Stimulated activated CD8-positive, alpha-beta memory T cell treated with anti-CD3 and anti-CD28 coated beads, Interleukin-4, amount 100 ng/mL, for 1 hour (primary cell): ENCODE measurements at places on chromosomes 3 and 15.

DNA sequence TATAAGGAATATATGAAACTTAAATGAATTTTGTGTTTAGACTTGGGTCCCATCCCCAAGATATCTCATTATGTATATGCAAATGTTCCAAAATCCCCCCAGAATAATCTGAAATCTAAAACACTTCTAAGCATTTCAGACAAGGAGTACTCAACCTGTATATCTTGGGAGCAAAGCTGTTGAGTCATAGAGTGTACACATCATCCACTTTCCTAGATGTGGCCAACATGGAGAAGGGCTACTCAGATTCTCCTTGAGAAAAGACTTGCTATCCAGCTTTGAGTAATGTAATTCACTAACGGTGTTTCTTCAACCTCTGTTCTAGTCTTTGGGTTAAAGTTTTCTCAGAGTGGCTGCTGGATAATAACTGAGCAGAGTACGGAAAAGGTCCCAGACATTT, 215.5 kb upstream of the POU1F1 start:
- no peak for DNase-seq

GRCh38 chr3:192080336-192080735, 619.4 kb downstream of the PYDC2 start:
- DNase-seq: no peak

DNA sequence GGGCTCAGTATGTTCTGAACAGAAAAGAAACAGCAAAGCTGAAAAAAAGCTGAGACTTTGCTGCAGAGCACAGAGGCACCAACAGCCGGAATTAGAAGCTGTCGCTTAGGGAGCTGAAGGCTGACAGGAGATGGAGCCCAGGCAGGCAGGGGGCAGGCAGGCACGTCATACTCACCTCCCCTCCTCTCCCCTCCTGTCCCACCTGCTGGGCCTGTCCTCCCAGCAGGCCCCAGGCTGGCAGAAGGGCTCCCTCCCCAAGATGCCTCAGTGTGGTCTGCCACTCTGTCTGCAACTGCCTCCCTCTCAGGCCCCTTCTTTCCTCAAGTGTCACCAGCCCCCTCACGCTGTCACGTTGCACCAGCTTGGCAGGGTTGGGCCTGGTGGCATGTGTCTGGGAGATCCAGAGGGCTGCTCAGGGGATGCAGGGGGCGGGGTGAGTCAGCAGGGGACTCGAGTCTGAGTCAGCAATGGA, 3.2 kb upstream of the ANKRD63 start:
- DNase-seq: no peak

GRCh38 chr15:80693682-80694610, 1.2 kb upstream of the ABHD17C start:
- DNase-seq: no peak

GRCh38 chr3:50567386-50568167, at the start of gene C3orf18:
TSS of gene C3orf18 (minus strand) at chr3:50567747. CDS start at chr3:50565699, 2,048 bp downstream.
- DNase-seq: peak; percentile 86

DNA sequence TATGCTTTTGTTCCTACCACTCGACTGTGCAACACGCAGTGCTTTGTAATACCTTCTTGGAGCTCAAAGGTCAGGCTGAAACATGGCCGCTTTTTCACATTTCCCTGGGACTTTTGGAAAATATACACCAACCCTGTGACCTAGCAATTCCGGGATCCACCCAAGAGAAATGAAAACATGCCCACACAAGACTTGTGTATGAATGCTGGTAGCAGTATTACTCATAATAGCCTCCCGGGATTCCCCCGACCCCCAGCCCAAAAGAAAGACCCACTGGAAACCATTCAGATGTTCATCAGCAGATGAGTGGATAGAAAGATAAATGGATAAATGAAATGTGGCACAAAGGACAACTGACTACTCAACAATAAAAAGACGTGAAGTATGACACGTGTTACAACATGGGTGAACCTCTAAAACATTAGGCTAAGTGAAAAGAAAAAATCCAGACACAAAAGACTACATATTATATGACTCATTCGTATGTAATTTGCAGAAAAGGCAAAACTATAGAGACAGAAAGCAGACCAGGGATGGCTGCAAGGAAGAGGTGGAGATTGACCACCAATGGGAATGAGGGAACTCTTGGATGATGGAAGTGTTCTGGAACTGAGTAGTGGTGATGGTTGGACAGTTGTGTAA, 104.1 kb downstream of the PGPEP1L start:
- DNase-seq: no peak

DNA sequence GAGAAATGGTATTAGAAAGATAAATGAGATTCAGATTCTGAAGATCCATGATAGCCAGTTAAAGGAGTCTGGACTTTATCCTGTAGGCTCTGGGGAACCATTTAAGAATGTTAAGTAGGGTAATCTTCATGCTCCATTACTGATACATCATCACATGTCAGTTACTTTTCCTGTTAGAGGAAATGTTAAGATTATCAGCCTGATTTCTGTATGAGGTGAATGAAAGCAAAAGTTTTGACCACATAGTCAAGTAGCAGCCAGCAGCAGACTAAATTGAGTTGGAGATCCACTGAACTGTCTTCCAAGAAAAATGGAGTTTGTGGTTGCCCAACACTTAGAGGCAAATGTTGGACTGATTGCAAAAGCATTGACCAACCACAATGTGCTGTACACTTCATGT, 4.7 kb upstream of the COPB2 start:
- DNase-seq: no peak

DNA sequence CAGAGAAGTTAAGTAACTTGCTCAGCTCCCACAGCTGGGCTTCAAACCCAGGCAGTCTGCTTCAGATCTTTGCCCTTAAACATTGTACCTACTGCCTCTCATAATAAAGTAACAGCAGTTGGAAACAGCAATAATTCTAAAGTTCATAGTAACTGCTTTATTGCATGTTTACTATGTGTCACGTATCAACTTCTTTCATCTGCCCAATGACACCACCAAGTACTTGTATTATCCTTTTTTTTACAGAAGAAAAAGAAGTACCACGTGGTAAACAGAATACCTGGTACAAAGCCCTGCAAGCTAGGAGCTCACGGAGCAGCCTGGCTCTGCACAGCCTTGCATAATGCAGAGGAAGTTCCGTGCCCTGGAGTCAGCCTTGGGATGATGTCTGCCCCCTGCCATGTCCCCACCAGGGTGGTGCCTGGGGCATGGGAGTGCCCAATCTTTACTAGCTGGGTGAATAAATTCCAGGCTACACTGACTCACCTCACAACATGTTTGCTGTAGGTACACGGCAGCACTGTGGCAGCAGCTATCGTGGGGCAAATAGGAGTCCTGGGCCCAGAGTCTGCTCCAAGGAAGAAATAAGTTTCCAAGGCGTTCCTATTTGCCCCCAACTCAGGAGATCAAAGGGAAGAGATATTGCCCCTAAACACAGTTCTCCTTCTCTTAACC, 77.2 kb downstream of the LDHAL6B start:
- DNase-seq: no peak

DNA sequence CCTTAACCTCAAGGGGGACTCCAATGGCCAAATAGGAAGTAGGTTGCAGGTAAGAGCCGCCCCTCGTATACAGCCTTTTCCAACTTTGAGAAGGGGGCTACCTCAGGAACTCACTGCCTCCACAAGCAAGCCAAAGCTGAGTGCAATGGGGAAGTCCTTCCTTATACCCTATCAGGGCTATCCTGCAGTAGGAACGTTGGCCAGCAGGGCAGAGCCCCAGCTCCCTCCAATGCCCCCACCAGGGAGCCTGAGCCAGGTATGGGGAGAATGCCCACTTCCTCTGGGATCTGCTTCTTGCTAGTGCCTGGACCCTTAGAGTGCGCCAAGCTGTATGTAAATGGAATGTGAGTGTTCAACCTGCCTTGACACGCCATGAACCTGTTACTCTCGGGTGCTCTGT, 16.3 kb downstream of the CACNA2D2 start:
- DNase-seq: no peak

GRCh38 chr15:57972864-57973263, 92.6 kb downstream of the ALDH1A2 start:
- no peak for DNase-seq

GRCh38 chr3:171248426-171249111, 211.6 kb downstream of the TNIK start:
- DNase-seq: no peak

DNA sequence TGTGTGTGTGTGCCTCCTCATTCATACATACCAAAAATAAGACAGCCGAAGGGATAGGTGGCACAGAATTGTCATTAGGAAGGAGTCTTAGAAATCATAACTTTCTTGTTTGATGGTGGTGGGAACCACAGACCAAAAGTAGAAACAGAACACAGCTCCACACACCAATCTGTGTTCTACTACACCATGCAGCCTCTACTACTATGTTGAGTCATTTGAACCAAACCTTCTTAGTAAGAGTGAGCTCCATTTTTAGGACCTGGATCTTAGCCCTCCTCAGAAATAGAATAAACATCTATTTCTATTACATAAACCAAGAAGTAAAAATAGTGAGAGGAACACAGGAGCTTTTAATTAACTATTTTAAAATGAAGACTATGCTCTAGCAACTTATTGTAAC, 27.9 kb upstream of the PLCH1 start:
- no peak for DNase-seq

DNA sequence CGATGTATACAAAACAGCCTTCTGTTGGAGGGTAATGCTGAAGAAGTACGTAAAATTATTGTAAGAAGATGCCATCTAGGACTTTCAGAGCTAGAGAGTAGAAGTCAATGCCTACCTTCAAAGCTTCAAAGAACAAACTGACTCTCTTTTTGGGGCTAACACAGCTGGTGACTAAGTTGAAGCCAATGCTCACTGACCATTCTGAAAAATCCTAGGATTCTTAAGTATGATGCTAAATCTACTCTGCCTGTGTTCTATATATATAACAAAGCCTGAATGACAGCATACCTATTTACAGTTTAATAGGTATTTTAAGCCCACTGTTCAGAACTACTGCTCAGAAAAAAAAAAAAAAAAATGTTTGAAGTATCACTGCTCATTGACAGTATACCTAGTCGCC, 18.9 kb downstream of the ADPGK start:
- DNase-seq: no peak

DNA sequence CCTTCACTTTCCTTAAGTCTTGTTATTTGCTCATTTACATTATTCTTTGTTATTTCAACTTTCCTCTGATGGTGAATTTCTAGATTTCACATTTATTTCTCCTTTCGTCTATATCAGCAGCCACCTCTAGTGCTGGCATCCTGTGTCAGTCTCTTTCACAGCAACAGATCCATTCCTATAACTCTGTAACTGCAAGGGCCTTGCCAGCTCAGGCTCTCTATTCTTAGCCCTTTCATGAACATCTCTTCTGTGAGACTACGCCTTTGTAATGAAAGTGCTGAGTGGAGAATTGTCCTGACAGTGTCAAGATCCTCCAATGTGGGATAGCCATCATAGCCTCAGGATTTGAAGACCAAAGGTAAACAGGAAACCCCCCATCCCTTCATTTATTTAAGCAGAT, 3.9 kb upstream of the SCG3 start:
- no peak for DNase-seq

GRCh38 chr15:68871507-68871906, 50.8 kb upstream of the ANP32A start:
- no peak for DNase-seq

DNA sequence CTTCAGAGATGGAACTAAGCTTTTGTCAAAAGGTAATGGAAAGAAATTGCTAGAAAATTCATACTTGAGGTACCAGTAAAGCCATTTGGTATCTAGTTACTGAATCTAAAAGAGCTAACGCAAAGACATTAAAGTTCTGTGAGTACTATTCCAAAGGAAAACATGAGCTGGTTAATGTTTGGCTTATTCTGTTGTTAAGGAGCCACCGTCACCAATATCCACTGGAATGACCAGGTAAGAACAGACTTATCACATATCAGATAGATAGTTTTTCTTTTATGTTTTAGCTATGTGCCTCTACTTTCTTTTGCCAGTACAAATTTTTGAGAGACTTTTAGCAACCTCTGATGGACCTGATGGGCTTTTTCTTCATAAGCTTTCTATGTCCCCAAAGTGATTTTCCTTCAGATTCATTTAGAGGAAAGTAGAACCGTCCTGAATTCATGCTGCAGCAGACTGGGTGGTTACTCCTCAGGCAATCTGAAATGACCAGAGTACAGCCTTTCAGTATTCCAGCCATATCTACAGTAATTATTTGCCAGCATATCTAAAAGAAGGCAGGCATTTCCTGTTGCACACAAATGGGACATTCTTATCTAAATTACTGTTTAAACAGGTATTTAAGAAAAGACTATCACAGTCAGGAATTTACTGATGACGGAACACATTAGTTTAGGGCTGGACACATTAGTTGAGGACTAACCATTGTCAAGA, 274.1 kb downstream of the MECOM start:
- DNase-seq: no peak

DNA sequence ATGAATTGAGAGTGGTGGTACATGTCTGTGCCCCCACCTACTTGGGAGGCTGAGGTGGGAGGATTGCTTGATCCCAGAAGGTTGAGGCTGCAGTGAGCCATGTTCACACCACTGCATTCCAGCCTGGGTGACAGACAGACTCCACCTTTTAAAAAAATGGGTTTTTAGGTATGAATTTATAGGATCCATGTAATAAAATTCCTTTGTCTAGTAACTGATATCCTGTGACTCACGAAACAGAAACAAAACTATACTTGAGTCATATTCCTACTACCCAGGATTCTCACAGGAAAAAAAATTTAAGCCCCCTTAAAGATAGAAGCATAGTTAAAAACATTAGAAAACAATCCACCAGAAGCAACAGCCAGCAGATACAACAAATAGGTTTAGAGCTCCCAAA, 10.0 kb upstream of the CRTC3 start:
- DNase-seq: no peak

DNA sequence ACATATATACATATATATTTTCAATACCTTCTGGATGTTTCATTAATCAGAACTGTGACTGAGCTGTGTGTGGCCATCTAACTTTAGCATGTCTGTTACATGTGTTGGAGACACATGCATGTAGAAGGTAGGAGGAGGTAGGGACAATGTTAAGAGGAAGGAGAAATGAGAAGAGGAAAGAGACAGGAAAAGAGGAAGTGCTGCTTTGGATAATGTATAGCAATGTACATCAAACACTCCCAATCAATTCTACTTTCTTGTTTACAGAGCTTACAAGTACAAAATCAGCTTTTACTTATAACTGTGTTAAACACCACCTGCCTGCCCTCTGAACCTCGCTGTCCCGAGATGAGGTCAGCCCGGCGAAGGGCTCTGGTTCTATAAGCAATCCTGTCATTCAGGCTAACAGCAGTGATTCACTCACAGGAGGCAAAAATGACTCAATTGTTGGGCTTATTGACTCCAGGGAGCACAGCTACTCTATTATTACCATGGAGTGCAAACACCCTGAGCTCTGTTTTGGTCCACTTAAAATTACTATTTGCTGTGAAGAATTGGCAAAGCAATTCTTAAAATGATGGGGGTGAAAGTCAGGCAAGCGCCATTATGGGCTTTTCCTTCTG, 188.9 kb downstream of the MEIS2 start:
- no peak for DNase-seq

DNA sequence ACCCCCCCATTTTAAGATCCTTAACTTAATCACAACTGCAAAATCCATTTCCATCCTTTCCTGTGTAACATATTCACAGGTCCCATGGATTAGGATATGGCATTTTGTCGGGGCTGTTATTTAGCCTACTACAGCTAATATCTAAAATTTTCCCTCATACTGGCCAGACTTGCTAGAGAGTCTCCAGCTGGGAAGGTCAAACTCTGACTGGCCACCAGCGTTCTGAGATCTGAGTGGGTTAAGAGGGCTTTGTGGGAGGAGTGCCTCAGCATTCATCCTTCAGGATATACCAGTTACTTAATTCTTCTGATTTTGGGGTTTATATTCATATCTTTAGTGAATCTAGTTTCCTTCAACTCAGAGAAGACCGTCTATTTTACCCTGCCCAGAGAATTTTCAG, 17.7 kb downstream of the TM4SF18 start:
- DNase-seq: no peak
